Hair follicular keratinocyte (primary cell): ENCODE measurements at places on chromosomes 2 and 18. TPM values are rescaled to one million over a fixed set of nuclear protein-coding genes. Genes with fewer than 3 reads are reported as not detected.

Gene SKOR2
- total RNA-seq, result not detected in 2 replicates

Gene AQP4
- total RNA-seq, result not detected in 2 replicates

Gene CTDP1
- 12.2 and 23.0 TPM in 2 replicates for total RNA-seq

Gene ABCG5
- total RNA-seq, result not detected in 2 replicates

Gene ASIC4
- total RNA-seq, result 0.16 TPM in 1 of 2 replicates, not detected in the other

Gene EMX1
- total RNA-seq, result 0.16 TPM in 1 of 2 replicates, not detected in the other

Gene UGT1A4
- not detected in 2 replicates for total RNA-seq

Gene LIMS3
- 0.15 TPM in 1 of 2 replicates, not detected in the other for total RNA-seq

Gene C18orf54
- total RNA-seq, result 4.5 and 5.2 TPM in 2 replicates

Gene UCN
- 0.23 and 2.1 TPM in 2 replicates for total RNA-seq
